ENCODE measurements at places on chromosomes 12 and 14.
A peak's percentile ranks its signal among the peaks of the same experiment; 100 is the strongest.

DNA sequence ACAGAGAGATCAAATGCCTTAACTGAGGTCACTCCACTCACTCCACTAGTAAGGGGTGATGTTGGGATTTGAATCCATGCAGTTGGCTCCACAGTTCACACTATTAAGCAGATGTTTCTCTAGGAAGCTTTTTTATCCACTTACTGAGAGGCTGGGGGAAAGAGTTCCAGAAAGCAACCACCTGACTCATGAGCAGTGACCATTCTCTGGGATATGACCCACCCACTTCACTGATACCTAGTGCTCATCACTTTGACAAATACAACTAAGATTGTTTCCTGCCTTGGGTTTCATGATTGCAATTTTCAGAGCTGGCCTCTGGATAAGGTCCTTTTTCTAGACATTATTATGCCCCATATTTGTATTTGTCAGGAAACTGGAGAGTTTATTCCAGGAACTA is 152.1 kb upstream of the PLEKHG7 start:
- no peak for DNase-seq

GRCh38 chr12:57031138-57031725 is 14.9 kb upstream of the TAC3 start:
- DNase-seq = no peak

- no peak for DNase-seq
These were observed 17.8 kb downstream of the EEA1 start for GRCh38 chr12:92911339-92911738.

DNA sequence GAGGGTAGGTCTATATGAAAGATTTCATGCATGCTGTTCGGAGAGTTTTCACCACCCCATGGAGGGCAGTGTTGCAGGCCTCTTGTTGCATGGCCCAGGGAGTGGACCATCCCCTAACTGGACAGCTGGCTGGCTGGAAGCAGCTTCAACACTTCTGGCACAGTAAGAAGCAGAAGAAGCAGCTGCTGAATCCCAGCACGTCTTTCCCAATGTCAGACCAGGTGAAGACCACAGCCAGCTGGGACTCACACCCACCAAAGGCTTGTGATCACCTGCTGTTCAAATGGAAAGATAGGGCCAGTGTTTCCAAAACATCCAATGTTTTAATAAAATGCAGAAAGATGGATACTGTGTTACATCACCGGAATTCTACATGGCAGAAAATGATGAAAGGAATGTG is 1423.6 kb downstream of the AACS start:
- no peak for DNase-seq

- DNase-seq = no peak
These were observed 63.5 kb downstream of the CCDC92 start for GRCh38 chr12:123908884-123909725.

DNA sequence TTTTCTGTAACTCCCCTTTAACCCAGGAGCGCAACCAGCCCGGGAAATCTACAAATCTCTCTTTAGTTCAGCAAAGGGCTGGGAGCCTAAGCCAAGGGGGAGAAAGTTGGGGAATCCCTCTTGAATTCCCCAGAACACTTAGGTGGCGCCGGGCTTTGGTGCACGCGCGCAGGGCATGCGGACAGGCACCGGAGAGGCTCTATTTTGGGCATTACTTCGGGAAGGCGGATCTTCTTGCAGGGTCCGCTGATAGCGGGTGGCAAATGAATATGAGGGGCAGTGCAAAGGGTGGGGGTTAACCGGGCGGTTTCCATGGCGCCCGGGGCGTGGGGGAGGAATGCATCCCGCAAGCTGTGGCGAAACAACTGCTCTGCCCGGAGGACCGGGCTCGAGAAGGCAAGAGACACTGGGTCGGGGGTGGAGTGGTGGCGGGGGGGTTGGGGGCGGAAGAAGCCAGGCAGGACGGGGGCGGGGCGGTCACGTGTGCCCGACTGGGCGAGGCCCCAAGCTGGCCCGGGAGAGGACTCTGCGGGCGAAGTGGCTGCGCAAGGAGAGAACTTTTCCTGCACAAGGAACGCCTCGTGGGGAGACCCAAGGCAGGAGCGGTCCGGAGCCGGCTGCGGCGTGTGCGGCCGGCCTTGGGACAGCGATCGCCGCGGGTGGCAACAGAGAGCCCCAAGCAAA is at the start of gene FLVCR2:
Gene FLVCR2, plus strand, starts transcription at position 519 of the 684 bp plus-strand sequence. CDS start 353 bp downstream, outside the sequence.
- peak; percentile 50 for DNase-seq

GRCh38 chr12:1926251-1926657 is 7.8 kb upstream of the CACNA2D4 start:
- no peak for DNase-seq

DNA sequence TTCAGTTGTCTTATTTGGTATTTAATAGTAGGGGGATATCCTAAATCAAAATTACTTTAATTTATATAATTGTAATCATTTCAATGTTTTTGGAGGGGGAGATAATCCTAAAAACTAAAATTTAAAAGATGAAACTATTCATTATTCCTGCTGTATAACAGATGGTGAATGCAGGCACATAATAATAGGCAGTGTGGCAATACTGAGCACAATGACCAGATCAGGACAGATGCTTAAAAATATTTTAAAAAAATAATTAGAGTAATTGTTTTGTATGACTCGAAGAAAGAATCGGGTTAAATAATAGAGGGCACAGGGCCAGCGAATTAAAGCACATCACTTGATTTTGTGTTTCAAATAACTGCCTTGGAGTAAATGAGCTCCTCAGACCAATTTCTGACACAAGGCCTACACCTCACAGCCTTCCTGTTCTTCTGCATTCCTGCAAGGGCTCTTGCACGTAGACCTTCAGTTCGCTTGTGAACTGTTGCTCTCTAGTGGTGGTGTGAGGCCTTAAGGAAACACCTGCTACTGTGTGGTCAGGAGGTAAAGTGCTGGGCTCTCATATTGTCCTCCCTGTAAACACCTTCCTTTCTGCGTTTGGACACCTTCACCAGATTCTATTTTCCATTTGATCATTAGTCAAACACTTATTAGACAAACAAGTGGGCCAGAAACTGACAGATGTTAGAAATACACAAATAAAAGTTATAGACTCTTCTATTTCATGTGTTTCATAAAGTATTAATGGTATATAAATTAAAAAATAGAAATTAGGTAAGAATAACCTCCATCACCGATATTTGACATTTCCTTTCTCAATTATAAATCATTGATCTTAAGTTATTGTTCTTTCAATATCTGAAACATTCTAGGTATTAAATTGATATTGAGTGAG is 29.3 kb upstream of the KLRF1 start:
- DNase-seq = no peak

DNA sequence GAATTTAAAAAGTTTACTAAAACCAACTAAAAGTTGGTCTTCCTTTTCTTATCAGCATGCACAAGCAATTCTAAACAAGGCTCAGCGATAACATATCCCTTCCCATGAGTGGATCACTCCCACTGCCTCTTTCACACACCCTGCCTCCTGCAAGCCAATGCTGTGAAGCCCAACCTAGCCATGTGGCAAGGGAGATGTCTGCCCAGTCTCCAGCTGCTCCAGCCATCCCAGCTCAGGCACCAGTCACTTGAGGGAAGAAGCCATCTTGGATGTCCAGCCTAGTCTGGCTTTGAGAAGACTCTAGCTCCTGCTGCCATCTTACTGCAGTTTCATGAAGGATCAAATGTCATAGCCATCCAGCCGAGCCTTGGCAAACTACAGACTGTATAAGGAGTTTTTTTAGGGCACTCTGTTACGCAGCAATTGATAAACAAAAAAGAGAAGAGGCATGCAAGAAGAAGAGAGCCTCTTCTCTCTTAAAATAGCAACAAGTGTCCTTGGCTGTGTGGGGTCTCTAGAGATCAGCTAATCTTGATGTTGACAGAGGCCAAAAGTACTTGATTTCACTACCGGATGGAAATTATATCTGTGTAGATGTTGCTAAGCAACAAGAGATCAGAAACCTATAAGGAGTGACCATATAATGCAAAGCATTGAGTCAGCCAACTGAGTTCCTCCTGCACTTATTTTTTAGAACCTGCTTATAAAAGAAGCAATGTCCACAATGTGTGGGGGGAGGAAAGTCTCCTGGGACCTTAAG is 108.9 kb downstream of the PTCSC3 start:
- DNase-seq = no peak

DNA sequence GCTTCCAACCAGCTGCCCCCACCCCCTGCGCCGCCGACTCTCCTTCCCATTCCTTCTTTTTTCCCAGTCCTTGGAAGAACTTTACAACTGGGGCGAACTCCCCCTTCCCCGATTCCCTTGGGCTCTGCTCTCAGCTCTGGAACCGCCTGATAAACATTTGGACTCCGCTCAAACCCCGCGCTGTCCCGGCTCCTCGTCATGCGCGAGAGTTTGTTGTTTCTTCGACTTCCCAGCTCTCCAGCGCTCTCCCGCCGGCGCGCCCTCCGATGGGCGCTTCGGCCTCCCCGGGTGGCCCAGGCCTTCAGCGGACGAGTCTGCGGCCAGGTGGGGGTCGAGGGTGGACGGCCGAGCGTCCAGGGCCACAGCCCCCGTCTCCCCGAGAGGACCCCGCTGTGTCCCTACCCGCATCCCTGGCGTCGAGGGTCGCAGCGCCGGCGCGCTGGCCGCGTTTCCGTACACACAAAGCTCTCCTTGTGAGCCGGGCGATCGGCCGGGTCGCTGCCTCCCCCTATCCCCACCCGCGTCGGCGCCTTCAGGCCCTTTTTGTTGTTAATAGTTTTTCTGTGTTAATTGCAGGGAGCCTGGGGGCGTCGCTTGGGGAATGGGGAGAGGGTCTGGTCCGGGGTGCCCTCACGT is 847 bp downstream of the MMP14 start:
- no peak for DNase-seq

- DNase-seq = no peak
These were observed 47.0 kb downstream of the TMEM132C start for GRCh38 chr12:128313931-128314330.

DNA sequence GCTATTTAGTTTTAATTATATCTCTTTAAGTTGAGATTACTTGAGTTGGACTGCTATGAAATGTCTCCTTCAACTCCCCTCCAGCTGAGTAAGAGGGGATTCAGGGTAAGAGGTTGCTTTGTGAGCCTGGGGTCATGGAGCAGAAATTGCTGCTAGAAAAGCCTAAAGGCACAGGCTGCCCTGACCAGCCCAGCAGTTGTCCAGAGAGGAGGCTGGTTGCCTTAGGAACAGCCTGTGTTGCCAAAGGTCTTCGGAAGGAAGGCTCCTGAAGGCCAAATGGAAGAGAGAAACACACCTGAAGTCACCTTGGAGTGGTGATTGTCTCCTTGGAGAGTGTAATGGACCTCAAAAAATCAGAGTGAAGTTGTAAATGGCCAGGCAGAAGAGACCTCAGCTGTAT is 235.5 kb upstream of the PDE3A start:
- no peak for DNase-seq

GRCh38 chr12:76587428-76588178 is 28.0 kb upstream of the OSBPL8 start:
- no peak for DNase-seq

DNA sequence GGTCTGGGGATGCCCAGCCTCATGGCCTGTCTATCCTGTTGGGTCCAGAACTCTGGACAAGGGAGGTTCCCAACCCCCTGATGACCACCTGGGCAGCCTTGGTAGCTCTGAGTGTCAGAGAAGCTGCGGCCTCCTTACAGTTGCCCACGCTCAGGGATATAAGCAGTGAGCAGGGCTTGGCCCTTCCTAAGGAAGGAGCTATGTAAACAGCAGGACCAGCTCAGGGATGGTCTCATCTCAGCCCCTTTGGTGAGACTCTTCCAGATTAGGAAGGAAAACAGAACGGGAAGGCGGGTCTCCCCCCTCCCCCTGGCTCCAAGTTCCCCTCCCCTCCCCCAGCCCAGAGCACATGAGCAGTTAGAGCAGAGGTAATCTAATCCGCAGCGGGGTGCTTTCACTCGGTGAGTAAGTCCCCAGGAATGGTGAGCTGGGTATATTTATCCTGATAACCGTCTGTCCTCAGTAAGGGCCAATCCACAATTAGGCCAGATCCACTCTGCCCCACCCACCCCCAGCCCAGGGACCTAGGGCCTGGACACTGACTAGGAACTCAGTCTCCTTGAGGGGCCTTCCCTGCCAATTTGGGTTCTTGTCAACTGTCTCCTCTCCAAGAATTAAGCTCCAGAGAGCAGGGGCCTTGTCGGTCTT is 29.5 kb upstream of the RPLP0 start:
- no peak for DNase-seq

DNA sequence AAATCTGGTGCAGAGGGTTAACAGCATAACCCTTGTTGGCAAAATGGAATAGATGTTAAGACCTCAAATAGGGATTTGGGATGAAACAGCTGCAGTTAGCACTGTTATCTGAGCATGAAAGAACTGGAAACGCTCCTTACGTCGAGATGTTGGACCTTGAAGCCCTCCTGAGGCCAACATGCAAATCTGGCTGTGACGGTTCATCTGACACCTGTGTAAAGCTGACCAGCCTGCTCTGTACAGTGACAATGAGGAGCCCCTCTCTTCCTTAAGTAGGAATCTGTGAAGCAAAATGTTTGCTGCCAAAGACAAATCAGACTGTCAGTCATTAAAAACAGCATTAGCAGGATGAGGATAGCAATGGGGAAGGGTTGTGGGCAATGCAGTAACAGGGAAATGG is 36.5 kb downstream of the PAPLN start:
- DNase-seq = no peak

DNA sequence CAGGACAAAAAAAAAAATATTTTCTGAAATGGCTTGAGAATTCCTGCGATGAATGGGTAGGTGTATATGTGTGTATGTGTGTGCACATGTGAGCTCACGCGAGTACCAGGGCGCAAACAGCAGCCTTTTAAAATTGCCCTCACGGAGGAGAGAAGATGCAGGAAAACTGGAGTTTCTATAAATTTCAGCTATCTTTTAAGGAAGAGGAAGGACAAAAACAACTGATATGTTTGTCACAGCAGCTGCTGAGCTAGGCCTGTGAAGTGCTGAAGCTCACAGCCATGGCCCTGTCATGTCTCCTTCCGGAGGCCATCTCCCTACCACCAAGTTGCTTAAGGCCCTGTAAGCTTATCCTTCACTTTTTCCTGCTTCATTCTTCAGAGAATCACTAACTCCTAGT is 40.8 kb downstream of the DUSP16 start:
- DNase-seq = no peak

- DNase-seq = no peak
These were observed 6.2 kb downstream of the INF2 start for GRCh38 chr14:104695660-104696000.

- no peak for DNase-seq
These were observed 106.9 kb downstream of the PRKCH start for GRCh38 chr14:61428261-61428660.

DNA sequence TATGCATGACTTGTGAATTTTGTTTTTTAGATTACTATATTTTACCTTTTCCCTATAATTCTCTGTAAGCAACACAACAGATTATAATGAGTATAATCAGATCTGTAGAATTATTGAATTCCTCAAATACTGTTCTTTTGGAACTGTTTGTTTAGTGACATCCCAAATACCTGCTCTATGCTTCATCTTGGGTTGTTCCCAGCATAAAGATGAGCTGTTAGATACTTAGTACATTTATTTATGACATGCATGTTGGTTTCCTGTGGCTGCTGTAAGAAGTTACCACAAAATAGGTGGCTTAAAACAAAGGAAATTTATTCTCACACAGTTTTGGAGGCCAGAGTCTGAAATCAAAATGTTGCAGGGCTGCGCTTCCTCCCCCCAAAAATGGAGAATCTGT is 78.4 kb downstream of the PTPRR start:
- DNase-seq = no peak
